Left forelimb (tissue), 1 donor: ENCODE measurements at places on chromosomes 4 and X.

DNA sequence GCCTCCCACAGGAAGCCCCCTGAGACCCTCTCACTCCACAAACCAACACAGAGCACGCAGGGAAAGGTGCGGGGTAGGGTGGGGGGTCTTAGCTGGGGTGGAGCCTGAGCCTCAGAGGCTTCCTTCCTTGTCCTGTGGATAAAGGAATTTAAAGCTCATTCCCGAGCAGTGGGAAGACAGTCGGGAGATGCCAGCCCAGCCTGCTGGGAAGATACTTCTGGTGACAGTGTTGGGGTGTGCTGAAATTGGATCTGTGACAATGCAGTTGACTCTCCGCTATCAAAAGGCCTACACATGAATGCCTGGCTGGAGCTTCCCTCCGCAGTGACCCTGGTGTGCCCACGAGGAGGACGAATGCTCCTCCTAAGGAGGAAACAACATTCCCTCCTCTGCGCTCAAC lies 45.5 kb downstream of the JAKMIP1 start:
- DNase-seq: no peak

GRCh38 chr4:88029556-88029955 lies 22.1 kb downstream of the PKD2 start:
- DNase-seq: no peak

- DNase-seq: no peak
Measured at GRCh38 chr4:182206916-182207315, 36.3 kb upstream of the TENM3 start.

GRCh38 chr4:38774181-38774955 lies 8.4 kb downstream of the TLR10 start:
- DNase-seq: no peak

DNA sequence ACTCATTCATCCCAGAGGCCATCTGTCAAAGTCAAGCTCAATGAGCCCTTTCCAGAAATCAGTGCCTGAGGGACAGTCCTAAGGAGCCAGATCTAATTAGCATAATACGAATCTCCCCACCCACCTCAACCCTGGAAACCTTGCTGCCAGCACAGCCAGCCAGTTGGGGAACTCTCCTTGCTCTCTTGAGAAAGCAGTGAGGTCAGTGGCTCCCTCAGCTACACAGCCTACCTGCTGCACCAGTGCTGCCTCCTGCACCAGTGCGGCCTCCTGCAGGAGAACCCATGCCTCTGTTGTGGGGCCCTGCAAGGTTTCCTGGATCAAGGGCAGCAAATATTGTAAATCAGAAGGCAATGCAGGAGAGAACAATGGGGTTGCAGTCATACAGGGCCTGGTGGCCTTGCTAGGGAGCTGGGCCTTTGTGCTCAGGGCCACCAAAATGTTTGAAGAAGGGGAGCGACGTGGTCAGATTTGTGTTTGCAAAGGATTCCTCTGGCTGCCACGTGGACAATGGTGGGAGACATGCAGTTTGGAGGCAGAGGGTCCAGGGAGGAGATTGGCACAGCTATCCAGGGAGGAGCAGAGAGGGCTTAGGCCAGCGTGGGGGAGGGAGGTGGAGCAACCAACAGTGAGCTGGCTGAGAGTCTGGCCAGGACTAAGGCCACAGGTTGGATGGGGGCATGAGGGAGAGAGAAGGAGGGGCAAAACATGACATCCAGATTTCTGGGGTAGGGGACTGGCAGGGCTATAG lies 124.3 kb upstream of the MAMLD1 start:
- no peak for DNase-seq

GRCh38 chrX:103845165-103845653 lies 13.2 kb upstream of the RAB9B start:
- no peak for DNase-seq

GRCh38 chr4:61149278-61149677 lies 50.8 kb upstream of the ADGRL3 start:
- DNase-seq: no peak

DNA sequence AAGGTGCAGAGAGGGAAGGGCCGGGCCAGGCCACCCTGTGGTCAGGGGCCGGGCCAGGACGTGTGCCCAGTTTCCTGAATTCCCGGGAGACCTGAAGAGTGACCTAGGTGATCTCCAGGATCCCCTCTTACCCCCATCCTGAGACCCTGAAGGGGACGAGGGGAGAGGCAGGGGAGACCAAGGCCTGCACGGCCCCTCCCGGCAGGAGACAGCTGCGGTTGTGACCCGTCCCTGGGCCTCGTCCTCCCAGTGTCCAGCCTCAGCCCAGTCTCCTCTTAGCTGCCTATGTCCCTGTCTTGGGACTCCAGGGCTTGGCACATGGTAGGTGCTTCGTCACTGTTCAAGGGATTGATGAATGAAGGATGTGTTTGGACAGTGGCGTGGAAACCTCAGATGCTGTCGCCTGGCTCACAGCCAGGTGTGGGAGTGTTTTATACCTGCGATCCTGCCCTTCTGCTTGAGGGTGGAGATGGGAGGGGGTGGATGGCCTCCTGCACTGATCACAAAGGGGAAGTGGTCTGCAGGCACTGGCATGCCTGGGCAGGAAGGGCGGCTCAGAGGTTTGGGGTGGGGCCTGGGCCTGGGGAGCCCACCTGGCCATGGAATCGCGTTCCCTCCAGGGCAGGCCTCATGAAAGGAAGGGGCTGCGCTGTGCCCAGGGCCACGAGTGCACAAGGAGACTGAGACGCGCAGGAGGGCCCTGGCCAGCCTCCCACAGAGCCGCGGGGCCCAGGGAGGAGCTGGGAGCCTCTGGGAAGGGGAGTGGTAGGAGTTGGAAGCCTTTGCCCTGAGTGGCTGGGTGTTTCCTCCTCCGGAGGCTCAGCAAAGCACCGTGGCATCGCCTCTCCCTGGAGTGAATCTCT lies 6.9 kb downstream of the SH3TC1 start:
- no peak for DNase-seq

GRCh38 chr4:25172961-25173915 lies 13.0 kb upstream of the SEPSECS start:
- no peak for DNase-seq

DNA sequence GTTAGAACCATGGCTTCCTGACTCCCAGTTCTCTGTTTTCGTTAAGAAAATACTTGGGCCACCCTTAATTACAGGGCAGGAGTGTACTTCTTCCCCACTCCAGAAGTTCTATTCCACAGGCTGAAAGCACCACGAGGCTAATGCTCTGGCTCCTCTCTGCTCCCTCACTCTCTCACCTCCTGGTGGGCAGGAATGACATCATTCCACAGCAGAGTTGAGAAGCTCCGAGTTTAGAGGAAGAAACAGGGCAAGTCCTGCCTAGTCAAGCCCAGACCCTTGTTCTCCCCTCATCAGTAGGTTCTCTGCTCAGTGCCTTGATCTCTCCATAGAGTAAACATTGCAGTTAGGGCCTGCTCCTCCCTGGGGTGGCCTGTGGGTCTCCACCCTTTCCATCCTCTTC lies 343.8 kb upstream of the CLNK start:
- no peak for DNase-seq
